GM12865 (cell line): ENCODE measurements at places on chromosomes 13 and 19.

- peak; percentile 77 for DNase-seq
Measured at GRCh38 chr19:18785179-18786124, 5.7 kb downstream of the COMP start.

GRCh38 chr13:59801107-59801880 lies 362.4 kb downstream of the DIAPH3 start:
- DNase-seq: no peak

DNA sequence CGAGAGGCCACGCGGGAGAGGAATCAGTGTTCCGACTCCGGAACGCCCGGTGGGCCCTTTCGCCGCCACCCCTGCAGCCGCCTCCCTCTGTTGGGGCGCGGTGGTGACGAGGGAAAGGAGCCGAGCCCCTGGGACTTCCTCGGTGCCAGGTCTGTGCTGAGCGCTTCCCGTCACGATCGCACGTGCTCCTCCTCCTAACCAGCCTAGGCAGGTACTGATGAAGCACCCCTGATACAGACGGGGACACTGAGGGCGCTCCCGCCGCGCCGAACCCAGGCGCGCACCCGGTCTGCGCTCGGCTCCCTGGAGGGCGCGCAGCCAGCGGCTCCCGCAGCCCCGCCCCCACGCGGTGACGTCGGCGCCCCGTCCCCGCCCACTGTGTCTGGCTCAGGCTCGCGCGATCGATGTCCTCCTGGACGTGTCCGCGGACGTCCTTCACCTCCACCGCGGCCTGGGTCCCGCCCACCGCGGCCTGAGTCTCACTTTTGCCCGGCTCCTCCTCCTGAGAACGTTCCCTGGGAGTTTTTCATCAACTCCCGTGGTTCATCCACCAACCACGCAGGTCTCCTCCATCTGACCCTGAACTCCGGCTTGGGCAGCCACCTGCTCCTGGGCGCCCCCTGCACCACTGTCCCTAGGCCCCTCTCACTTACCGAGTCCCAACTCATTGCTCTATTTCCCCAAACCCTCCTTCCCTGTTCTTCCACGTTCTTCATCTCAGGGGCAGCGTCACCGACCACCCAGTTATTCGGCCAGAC lies 2.6 kb upstream of the KLK15 start:
- DNase-seq: peak; percentile 82

- DNase-seq: no peak
Measured at GRCh38 chr13:79593641-79594275, 112.8 kb downstream of the NDFIP2 start.

DNA sequence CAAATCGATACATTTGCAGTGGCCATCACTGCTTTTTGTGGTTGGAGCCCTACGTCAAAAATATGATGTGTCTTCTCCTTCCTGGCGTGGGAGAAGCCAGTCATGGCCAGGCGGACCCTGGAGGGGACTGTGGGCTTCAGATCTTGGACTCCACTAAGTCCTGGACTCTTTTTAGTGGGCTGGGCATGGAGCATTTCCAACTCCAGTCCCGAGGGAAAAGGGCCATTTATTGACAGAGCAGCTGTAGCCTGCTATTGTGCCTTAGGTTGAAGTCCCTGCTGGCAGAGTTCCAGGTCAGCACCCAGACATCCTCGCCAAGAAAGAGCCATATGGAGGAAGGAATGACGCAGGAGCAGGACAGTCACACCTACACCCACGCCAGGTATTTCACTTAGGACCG lies 179.2 kb upstream of the ZNF507 start:
- no peak for DNase-seq

DNA sequence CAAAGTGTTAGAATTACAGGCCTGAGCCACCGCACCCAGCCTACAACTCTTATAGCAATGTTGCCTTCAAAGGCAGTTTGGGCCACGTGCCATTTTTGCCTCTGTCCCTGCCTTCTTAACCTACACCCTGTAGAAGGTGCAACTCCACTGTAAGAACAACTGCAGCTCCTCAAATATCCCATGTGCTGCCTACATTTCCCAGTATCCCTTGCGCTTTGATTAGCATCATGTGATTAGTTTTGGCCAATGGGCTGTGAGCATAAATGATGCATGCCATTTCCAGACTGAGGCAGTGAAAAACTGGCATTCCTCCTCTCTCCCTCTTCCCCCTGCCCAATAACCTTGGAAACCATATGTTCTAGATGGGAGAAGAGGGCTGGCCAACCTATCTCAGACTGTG lies 75.2 kb upstream of the MRI1 start:
- DNase-seq: peak; percentile 37

- no peak for DNase-seq
Measured at GRCh38 chr19:7554990-7555864, 19.7 kb downstream of the PNPLA6 start.

DNA sequence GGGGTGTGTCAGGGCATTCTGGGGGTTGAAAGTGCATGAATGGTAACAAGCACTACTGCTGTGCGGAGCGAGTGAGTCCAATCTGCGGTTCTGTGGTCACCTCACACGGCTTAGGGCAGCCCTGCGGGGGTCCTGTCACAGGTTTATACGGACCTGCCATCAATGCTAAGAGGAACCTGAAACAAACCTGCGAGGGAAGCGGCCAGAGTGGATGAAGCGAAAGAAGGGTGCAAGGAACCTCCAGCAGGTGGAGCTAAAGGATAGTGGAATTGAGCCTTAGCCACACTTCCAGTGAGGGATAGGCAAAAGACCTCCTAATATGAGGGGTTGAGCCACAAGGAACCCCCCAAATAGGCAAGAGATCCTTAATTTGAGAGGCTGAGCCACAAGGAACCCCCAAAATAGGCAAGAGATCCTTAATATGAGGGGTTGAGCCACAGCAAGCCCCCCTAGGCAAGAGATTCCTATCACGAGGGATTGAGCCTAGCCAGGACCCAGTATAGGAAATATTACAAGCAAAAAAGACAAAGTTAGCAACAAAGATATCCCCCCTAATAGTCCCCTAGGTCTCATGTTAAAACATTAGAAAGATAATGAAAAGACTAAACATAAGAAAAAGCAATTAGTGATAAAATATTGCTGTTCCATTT lies 6.3 kb upstream of the ZNF69 start:
- peak; percentile 48 for DNase-seq

- DNase-seq: no peak
Measured at GRCh38 chr19:49685845-49686332, 3.5 kb upstream of the ADM5 start.

- DNase-seq: peak; percentile 47
Measured at GRCh38 chr19:46951171-46951986, 68.3 kb upstream of the NPAS1 start.

DNA sequence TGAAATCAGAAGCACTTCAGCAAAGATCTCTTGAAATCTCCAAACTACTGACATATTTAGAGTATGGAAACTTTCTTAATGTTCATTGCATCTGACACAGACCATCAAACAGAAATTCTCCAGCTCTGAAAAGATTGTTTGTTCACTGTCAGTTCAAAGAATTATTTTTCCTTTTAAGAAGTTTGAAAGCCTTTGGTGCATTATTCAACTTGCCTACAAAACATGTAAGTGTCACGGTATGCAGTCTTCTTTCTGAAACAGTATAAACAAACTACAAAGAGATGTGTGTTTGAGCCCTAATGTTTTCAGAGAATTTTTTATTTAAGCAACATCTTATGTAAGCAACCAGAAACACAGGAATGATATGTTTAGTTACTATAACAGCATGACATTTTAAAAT lies 125.4 kb downstream of the FGF14 start:
- no peak for DNase-seq
